ENCODE measurements at places on chromosomes 11 and 22.

DNA sequence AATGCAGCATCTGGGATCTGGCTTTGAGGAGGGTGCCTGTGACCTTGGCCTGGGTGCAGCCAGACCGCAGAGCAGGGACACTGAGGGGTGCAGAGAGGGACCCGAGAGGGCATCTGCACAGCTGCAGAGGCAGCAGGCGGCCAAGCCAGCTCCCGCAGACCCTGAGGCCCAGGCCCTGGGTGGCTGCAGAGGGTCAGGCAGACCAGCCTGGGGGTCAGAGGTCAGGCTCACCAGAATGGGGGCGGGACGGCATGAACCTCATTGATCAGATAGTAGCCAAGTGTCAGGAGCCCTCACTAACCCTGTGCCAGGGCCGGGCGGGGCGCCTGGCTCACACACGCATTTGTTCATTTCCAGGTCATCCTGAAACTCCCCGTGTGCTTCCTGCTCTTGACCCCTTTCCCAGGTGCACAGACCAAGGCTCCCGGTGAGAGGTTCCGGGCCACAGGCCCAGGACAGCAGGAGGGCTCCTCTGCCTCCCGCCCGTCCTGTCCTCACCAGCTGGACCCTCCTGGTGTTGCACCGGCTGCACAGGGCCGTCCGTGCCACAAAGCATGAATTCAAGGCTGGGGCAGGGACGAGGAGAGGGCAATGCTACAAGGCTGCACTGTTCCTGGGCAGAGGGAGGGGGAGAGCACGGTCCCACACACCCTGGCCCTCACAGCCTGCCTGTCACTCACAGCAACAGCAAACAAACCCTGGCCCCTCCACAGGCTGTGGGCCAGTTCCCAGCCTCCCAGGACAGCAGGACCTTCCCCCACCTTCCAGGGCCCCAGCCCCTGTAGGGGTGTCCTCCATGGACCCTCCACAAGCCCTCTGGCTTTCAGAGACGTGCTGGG, 3.3 kb downstream of the RTN4R start:
- DNase-seq = no peak

DNA sequence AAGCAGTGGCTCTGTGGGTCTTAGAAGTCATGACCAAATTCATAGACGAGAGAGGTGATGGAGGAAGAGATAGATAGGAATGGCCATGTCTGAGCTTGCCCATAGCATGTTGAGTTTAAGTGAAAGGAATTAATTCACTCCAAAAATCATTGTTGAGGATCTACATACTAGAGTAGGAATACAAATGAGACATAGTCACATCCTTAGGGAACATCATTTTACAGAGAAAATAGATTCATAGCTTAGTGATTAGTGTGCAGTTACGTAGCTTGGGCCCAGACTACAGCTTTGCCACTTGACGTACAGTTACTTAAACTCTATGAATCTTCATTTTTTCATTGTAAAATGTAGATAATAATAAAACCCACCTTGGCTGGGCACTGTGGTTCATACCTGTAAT, 21.4 kb upstream of the BMAL1 start:
- DNase-seq = no peak

DNA sequence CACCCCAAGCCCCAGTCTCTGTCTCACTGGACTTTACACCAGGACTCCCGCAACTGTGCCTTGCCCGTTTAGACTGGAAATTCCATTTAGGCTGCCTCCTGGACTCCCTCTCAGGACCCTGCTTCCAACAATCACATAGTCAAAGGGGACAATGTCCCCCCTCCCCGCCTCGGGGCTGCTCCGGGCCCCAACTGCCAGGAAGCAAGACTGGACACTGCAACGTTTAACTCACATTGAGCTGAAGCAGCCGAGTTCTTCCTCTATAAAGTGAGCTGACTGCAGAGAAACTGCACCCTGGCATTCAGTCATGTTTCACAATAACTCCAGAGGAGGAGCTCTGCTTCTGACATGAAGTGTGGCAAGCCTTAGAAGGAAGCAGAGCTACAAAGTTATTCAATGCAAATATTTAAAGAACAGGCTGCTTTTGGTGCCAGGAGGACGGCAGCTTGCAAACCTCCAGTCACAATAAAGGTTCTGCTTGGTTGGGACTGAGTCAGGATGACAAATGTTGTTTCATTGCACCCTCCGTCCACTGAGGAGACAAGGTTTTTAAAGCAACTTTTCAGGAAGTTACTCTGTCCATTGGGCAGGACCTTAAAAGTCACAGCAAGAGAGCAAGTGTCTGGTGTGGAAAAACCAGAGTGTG, 19.9 kb downstream of the PACSIN2 start:
- no peak for DNase-seq

- DNase-seq = no peak
Measured at GRCh38 chr22:35599364-35599763, 17.8 kb downstream of the MB start.

GRCh38 chr11:2265396-2265795, 5.0 kb downstream of the ASCL2 start:
- DNase-seq = no peak

- DNase-seq = no peak
Measured at GRCh38 chr22:33114565-33114964, 56.4 kb upstream of the SYN3 start.

DNA sequence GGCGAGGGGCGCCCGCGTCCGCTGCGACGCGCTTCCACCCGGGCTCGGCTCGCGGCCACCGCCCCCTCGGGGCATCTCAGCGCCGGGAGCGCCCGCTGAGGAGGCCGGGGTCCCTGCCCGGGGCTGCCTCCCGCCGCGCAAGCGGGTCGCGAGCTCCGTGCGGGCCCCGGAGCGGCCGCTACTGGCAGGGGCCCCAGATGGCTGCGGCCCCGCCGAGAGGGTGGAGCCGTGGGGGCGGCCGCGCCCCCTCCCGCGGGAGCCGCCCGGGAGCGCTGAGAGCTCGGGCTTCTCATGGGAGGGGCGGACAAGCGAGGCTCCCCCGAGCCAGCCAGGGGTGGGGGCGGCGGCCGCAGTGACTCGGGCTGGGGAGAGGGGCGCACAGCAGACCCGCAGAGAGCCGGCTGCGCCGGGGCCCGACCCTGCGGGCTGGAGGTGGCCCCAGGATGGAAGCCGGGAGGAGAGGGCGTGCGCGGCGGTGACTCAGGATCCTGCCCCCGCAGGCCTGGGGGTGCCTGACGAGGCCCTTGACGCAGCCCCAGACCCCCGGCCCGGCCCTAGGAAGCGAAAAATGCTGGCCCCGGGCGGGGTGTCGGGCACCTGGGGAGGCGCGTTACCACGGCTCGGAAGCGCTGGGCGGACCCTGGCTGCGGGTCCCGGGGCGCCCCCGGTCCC, 603 bp upstream of the ZFTA start:
- DNase-seq = no peak

GRCh38 chr11:94308024-94308423, 3.6 kb downstream of the IZUMO1R start:
- no peak for DNase-seq

All from stimulated activated CD8-positive, alpha-beta memory T cell treated with anti-CD3 and anti-CD28 coated beads, Interleukin-15, amount 100 ng/mL, for 48 hours (primary cell).